Right kidney (tissue), 9 donors: ENCODE measurements at places on chromosomes 5 and 9.

DNA sequence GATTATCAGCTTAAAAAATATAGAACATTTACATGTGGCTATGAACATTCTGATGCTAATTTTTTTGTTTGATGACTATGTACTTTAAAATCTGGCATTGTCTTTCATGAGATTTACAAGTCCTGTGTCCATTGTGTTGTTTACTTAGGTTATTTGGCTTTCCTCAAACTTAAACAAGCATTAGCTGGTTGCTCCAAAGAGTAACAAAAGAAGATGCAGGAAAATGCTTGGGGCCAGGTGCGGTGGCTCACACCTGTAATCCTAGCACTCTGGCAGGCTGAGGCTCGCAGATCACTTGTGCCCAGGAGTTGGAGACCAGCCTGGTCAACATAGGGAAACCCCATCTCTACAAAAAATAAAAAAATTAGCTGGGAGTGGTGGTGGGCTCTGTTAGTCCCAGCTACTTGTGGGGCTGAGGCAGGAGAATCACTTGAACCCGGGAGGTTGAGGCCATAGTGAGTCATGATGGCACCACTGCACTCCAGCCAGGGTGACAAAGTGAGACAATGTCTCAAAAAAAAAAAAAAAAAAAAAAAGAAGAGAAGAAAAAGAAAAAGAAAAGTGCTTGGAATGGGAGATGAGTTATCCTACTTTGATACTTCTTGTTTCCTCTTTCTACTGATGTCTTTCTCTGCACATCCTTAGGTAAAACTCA lies 39.7 kb downstream of the PAM start:
- no peak for DNase-seq

DNA sequence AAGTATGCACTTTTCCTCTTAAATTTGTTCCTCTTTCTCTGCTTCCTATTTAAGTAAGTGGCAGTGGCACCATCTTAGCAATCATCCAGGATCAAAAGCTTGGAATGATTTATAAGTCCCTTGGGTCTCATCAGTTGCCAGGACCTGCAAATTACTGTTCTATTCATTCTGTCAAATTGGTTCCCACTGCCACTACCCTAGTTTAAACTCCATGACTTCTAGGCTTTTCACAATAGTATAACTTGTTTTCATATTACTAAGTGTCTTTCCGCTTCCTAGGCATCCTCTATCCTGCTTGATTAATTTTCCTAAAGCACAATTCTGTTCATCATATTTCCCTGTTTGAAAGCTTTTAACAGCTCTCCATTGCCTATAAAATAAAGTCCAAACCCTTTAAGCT lies 363.9 kb upstream of the MEF2C start:
- DNase-seq = no peak

DNA sequence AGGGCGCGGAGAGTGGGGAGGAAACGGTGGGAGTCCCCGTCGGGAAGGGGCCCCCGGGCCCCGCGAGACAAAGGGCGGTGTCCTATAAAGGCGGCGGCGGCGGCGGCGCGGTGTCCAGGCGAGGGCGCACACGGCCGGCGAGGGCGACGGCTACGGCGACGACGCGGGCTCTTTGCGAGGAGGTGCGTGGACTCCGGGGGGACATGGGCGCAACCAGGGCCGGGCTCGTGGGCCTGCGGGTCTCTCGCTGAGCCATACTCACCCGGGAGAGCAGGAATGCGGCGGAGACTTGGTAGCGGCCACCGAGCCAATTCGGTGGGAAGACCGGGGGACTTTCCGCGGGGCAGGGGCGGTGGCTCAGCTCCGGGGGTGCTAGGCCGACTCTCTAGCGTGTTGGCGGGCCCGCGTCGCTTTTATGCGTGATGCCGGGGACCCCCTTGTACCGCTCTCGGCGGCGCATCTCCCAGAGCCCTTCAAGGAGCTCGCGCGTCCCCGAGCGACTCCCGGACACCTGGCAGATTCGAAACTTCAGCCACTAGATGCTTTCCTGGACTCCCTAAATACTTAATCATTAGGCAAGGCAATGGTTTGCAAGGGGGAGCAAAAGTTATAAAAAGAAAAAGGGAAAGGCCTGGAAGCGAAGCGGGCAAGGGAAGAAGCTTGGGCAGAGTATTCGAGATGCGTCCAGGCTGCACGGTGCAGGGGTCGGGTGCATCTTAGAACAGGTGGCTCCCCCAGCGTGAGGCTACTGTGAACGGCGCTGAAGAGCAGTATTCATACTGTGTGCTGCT lies 5.9 kb upstream of the TAL2 start:
- DNase-seq = peak; percentile 61

DNA sequence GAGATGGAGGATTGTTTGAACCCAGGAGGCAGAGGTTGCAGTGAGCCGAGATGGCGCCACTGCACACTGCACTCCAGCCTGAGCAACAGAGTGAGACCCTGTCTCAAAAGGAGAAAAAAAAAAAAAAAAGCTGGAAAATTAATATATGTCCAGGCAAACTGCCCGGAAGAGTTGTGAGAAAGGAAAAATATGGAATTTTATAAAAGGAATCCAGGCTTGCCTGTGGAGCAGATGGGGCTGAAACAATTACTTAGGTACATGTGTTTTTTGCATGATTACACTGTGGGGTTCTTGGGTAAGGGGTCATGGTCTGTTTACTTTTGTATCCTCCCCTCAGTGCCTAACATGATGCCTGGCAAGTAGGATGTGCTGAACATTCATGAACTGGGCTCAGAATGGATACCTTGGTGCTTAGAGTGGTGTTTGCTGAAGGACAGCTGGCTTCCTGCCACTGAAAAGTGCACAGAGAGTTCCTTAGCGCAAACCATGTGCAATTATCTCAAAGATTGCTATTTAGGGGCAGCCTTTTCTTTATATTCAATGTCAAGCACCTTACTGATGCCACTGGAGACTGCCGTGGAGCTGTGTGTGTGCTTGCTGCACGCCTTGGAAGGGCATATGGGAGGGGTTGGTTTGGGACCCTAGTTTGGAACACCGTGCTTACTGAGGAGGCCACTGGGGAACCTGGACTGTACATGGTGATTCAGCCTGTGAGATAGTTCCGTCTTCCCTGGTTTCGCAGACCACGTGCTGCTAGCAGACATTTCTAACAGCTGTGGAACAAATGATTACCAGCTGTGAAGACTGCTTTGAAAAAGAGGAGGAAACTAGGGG lies 78.4 kb downstream of the MAP1B start:
- no peak for DNase-seq
